Left lung (tissue), 14 donors: ENCODE measurements at places on chromosomes 11 and 22.

- no peak for DNase-seq
Measured at GRCh38 chr11:1766719-1767398, 3.1 kb upstream of the CTSD start.

DNA sequence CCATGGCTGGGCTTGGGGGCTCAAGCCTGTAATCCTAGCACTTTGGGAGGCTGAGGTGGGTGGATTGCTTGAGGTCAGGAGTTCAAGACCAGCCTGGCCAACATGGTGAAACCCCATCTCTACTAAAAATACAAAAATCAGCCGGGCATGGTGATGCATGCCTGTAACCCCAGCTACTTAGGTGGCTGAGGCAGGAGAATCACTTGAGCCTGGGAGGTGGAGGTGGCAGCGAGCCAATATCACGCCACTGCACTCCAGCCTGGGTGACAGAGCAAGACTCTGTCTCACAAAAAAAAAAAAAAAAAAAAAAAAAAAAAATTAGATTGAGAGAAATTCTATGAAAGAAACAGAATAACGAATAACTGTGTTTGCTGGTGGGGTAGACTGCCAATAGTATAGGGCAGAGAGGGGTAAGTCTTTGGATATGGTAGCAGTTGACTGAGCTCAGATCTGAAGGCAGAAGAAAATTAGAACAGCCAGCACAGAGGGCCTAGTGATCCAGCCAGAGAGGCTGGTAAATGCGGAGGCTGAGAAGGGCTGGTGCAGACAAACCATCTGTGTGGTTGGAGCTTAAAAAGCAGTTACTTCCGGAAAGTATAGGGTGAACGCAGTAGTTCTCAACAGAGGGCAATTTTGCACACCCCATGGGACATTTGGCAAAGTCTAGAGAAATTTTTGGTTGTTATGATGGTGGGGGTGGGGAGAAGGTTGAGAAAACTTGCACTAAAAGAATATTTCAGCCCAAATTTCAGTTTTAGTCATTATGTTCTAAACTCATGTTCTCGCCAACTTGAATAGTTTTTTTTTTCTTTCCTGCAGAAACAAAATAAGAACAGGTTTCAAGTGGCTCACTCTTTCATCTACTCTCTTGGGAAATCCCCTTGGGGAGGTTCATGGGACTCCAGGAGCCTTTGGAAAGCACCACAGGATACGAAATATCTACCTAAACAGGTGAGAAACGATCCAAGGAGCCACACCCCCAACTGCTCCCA lies 1.6 kb upstream of the HORMAD2 start:
- no peak for DNase-seq

GRCh38 chr11:46370253-46370652 lies 11.2 kb upstream of the MDK start:
- DNase-seq, result no peak

- DNase-seq, result no peak
Measured at GRCh38 chr22:24521791-24522245, 26.7 kb downstream of the UPB1 start.

- no peak for DNase-seq
Measured at GRCh38 chr11:30585125-30585891, 845 bp downstream of the MPPED2 start.

DNA sequence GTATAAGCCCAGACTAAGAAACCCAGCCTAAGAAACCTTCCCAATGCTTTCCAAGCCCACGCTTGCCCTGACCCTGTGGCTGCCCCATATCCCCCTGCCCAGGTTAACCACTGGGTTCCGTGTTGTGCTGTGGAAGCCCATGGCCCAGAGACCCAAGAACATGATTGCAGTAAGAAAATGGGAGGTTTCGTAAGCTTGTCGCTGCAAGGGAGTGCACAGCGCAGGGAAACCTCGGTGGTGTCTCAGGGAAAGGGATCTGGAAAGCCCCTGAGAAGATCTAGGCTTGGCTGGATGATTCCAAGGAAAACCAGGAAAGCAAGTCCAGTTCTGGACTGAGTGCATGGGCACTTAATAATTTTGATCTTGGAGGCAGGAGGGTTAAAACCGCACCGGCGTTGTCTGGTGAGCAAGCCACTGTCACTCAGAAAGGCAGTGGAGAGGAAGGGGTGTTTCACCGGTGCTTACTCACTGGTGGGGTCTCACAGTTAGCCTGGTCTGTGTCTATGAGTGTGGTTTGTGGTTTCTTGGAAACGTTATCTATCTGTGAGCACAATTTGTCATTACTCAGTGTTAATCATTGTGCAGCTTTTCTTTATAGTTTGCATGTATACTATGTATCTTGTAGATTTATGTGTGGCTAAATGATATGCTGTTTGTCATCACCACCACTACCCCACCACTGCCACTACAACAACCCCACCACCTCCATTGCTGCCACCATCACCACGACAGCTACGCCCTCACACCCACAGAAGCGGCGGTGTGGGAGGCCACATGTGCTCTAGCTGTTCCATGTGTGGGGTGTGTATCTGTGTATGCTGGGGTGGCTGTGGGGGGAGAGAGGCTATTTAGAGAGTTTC lies 53.3 kb upstream of the PRDM11 start:
- no peak for DNase-seq

DNA sequence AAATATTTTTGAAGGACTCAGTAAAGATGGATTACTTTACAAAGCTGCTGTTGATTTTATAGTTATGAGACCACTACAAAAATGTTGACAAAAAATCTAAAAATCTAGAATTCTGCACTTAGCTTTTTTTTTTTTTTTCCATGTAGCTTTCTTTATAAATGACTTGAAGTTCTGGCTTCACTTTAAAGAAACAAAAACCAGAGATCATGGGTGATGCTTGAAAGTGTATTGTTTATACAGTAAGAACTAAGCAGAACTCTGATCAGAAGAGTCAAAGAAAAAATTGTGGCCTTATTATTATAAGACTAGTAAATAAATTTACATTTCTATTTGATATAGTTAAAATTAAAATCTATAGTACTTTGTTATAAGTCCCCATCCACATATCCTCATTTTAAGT lies 301.7 kb downstream of the BLID start:
- DNase-seq, result no peak

- no peak for DNase-seq
Measured at GRCh38 chr11:22169833-22170232, 23.1 kb upstream of the ANO5 start.

DNA sequence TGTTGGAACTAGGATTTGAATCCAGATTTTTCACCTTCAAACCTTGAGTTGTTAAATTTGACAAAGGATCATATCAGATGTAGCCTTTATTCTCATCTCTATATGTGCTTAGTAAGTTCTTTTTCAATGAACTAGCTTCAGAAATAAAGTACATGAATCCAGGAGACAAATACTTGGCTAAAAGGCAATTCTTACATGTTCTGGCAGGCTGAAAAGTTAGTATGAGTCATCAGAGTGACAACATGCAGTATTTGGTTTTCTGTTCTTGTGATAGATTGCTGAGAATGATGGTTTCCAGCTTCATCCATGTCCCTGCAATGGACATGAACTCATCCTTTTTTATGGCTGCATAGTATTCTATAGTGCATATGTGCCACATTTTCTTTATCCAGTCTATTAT lies 40.4 kb downstream of the BBOX1 start:
- no peak for DNase-seq

DNA sequence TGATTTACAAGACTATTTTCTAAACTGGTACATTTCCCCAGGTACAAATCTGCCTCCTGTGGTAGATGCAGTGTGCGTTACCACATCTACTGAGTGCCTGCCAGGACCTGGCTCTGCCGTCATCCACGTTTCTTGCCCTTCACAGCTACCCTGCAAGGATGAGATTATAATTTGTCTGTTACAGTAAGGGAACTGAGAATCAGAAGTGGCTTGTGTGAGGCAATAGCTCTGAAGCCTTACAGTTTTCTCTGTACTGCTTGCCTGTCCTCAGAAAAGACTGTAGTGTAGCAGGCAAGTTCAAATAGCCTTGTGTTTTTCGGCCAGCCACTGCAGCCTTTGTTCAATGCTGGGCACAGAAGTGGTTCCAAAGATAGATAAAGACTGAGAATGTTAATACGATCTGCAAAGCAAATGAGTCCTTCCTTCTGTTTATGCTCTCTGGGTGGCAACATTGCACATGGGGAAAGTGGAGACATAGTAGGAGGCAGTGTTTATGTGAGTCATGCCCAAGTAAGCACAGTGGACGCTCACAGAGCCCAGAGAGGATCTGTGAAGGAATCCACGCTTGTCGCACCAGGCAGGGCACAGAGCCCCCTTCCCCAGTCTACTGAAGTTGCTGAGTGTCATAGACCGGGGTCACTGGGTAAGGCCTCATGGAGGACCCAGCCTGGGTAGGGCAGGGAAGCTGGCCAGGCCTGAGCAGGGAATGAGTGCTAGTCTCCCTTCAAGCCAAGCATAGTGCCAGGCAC lies 49.1 kb downstream of the MICAL2 start:
- DNase-seq, result no peak

DNA sequence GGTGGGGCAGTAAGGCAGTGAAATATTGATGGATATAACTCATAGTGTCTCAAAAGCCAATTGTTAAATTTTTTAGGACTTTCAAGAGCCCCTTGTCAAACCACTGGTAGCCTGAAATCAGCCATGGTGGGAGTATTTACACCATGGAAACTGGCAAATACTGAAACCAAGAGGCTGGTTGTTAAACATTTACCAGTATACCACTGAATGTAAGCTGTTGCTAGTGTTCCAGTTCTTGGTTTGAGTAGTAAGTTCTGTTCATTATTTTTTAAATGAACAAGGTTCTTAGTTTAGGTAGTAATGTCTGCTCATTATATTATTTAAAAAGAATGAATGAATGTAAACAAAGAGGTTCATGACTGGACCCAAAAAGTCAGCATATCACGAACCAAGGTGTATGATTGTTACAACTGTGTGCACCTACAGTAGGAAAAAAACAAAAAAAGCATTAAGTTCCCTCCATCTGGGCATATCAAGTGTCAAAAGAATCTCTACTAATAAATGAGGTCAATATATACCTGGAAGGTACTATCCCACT lies 4.5 kb upstream of the EIF3F start:
- no peak for DNase-seq

- no peak for DNase-seq
Measured at GRCh38 chr11:103680826-103681225, 355.6 kb upstream of the DDI1 start.

GRCh38 chr11:72844356-72844755 lies 30.1 kb downstream of the ATG16L2 start:
- DNase-seq, result no peak

GRCh38 chr11:6609502-6610015 lies 2.5 kb downstream of the TAF10 start:
- DNase-seq, result no peak

DNA sequence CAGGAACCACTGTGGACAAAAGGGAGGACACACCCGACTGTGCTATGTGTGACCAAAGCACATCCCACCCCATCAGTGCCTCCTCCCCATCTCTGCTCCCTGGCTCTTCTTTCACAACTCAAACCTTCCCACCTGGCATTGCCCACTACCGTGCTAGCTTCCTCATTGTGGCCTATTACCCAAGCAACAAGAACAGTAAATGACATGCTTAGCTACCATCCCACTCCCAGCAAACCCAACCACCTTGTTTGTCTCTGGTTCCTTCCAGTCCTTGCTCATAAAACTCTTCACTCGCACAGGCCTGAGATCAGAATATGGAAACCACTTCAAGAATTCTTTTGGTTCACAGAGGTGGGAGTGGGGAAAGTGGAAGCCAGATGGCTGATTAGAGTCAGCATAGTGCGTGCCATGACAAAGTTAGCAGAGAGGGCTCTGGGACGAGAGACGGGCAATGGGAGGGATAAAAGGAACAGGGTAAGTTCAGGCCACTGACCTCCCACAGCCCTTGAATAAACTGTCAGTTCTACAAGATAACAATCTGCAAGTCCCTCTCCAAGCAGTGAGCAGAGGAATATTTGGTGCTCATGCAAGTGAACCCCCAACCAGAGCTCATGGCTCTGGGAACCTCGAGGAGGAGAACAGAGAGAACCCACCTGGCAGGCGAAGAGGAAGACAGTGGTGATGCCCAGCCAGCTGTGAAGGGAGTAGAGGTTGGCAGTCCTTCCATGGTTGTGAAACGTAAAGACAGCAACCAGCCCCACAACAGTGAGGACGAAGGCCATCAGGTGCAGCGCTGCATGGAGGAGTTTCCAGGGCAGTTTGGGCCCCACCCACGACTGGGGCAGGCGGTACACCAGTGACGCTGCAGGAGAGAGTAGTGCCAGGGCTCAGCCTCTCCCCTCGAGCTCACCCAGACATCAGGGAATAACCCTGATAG lies 8.3 kb downstream of the CYB561A3 start:
- DNase-seq, result no peak

GRCh38 chr11:82682003-82682751 lies 51.5 kb downstream of the FAM181B start:
- DNase-seq, result no peak

DNA sequence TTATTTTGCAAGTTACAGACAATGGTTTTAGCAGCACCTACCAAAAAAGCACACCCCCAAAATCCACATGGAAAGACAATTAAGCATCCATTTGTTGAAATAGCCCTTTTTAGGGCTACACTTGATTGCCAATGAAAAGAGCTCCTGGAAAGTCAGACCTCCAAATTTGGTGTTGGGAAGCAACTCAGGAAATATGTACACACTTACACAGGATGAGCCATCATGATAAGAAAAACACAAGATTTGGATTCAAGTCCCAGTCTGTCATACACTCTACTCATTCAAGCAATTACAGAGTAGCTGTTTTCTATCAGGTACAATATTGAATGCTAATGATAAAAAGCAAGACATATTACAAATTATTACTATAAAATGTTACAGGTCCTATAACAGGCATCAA lies 31.5 kb downstream of the FAM168A start:
- no peak for DNase-seq

- DNase-seq, result peak; percentile 50
Measured at GRCh38 chr11:1153951-1154493, 3.7 kb upstream of the MUC5AC start.

- DNase-seq, result no peak
Measured at GRCh38 chr11:99937330-99937729, 749.8 kb upstream of the ARHGAP42 start.

DNA sequence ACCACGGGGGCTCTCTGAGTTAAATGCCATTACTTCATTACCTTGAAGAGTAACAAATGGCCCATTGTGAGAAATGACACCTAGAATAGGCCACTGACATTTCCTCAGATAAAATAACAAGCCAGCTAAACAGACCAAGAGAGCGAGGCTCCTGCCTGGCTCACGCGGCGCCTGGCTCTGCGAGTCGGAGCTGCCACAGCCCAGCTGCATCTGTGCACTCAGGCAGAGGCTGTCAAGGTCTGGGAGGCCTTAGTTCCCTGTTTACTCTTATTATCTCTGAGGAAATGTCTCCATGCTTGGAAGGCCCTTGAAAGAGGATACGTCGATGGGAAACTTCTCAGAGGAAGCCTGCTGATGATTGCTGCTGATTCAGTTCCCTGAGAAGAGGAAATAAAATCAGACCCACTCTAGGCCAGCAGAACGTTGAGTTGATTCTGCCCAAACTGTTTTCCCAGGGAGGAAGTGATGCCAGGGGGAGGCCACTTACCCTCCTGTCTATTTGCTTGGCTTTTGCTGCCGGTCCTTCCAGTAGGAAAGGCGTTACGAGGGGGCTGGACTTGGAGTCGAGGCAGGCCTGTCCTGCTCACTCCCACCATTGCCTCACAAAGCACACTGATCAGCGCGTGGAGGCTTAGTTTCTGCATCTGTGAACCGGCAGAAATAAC lies 208.8 kb downstream of the TBC1D22A start:
- DNase-seq, result peak; percentile 68

GRCh38 chr11:69296890-69297786 lies 3.2 kb downstream of the MYEOV start:
- peak; percentile 87 for DNase-seq

- DNase-seq, result no peak
Measured at GRCh38 chr11:34633640-34633989, 12.7 kb downstream of the EHF start.

- DNase-seq, result peak; percentile 51
Measured at GRCh38 chr11:76161261-76161961, 44.9 kb downstream of the WNT11 start.
